Thoracic aorta (tissue), 2 donors: ENCODE measurements at places on chromosomes 12 and 14. TPM values are rescaled to one million over a fixed set of nuclear protein-coding genes. Genes with fewer than 3 reads are reported as not detected.

GRCh38 chr12:54304187-54304810 lies 3.5 kb upstream of the NFE2 start:
- no peak for DNase-seq

DNA sequence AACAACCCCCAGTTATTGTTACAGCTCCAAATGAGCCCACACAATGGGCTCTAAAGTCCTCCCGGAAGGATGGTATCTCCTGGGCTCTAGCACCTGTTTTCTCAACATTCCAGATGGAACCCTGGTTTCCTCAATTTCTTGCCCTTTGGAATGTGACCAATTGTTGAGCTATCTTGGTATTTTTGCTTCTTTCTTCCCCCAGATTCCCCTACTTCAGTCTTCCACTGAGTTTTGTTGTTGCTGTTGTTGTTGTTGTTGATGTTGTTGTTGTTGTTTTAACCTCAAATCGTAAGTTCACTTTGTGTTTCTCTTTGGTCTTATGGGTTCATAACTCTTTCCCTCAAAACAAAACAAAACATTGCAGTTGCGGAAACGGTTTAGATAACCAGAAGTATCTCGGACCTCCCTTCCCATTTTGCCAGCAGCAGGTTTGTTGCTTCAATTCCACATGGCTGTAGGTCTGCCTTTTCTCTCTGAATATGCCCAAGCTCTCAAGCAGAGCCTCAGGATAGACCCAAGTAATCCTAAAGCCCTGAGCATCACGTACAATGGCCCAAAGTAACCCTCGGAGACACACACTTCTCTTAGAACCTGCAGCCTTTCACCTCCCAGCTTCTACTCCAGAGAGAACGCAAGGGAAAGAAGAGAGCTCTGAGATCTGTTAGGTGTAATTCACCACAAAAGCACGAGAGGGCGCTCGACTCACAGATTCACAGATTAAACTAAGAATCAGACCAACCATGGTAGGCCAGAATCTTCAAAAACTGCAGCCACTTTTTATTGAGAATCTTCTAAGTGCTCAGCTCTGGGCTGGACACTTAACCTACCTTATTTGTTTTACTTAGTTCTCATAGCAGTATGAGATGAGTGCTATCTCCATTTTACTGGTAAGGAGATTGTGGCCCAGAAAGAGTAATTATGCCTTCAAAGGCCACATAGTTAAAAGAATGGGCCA lies 1.0 kb upstream of the DDX23 start:
- DNase-seq, result peak; percentile 86

Gene GALNT16
- 15.8 TPM for total RNA-seq

Gene ABCD2
- 0.71 TPM for total RNA-seq

DNA sequence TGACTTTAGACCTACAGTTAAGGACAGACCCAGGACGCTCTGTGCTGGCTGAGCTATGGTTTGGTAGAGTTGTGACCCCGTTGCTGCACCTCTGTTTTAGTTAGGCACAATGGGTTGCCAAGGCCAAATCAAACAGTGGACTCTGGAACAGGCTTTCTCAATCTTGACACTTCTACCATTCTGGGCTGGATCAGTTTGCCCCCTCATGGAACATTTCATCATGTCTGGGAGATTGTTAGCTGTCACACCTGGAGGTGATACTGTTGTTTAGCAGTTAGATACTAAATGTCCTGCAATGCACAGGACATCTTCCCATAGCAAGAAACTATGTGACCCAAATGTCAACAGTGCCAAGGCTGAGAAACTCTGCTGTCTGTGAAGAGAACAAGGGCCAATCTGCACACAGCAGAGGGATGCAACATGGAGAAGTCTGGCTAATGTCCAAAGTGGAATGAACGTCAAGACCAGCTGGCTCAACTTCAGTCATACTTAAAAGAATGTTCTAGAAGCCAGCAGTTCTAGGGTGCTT lies 65.6 kb upstream of the DICER1 start:
- DNase-seq, result no peak

DNA sequence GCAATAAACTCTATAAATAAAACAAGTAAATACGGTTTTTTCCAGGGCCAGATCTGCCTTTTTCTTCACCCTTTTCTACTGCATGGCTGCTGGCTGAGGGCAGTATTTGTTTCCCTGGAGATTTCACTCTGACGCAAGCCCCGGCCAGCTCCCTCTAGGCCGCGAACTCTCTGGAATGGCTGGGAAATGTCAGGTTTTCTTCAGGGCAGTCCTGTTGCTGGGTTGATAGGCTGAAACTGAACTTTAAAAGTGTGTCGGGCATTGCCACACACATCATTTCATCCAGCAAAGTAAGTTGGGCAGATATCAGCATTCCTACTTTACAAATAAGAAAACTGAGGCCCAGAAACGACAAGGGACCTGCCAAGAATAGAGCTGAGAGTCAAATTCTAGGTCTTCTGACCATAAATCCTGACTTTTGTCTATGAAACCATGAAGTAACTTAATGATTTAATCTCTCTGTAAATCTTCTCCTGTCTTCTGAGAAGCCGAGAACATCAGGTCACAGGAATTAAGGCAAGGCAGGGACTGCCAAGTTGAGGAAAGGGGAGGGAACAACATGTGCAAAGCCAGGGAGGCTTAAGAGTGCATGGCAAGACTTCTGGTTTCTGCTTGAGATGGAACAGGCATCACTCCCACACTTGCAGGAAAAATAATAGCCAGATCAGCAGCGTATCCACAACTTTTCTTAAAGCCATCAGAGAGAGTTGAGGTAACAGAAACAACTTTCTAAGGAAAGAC lies 205.0 kb upstream of the CCDC196 start:
- no peak for DNase-seq
